Activated CD4-positive, alpha-beta T cell treated with anti-CD3 and anti-CD28 coated beads, Interleukin-2, amount 50 U/mL, for 4 hours (primary cell): ENCODE measurements at places on chromosomes 13 and 19.

DNA sequence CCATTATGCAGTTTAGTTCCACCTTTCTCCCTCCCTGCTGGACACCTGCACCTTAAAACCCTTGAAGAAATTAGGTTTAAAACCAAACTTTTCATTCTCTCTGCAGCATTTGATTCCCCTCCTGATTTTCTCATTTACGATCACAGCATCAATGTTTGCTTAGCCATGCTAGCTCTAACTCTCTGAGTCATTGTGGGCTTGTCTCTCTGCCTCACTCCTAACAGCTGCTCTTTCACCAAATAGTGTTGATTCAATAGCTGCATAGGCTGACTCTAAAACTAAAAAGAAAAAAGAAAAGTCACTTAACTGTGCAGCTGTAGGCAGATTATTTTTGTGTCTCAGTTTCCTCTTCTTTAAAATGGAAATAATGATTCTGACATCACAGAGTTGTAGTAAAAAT is 1124.9 kb downstream of the DIAPH3 start:
- no peak for DNase-seq

GRCh38 chr19:14375582-14376291 is 5.5 kb upstream of the ADGRE5 start:
- DNase-seq = no peak

- no peak for DNase-seq
Measured at GRCh38 chr13:25771641-25772478, 280.0 kb downstream of the SHISA2 start.

DNA sequence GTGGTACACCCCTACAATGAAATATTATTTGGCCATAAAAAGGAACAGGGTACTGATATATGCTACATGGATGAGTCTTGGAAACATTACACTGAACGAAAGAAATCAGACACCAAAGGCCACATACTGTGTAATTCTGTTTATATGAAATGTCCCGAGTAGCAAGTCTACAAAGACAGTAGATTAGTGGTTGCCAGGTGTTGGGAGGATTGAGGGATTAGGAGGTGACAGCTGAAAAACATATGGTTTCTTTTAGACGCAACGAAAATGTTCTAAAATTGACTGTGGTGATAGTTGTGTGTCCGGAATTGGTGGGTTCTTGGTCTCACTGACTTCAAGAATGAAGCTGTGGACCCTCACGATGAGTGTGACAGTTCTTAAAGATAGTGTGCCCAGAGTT is 35.1 kb downstream of the IL17D start:
- no peak for DNase-seq

- no peak for DNase-seq
Measured at GRCh38 chr13:59730026-59730425, 433.7 kb downstream of the DIAPH3 start.

GRCh38 chr19:30557212-30557611 is 185.0 kb downstream of the ZNF536 start:
- no peak for DNase-seq

DNA sequence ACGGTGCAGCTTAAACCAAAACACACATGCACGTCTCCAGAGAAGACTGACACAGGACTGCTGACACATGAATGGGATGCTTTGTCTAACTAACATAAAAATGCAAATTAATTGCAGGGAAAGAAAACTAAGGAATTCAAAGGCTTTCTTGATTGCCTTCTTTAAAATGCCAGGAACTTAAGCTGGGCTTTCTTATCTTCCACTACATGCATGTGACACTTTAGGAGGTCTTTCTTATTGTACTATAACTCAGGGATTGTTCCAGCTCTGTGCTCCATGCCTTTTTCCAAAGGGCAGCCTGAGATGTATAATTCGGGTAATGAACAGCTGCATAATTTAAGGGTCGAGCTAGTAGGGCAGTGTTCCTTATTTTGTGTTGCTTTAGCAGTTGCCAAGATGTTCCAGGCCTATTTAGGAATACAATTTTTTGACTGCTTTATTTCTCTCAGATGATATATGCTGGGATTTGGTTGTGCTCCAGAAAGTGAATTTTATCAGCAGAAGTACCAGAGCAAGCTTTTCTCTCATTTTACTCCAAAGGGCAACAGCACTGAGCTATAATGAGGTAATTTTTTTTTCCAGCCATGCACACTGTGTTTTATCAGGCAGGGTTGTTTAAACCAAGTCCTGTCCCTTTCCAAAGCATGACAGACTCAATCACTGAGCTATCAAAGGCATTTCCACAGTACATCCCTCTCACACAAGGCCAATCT is 885.2 kb downstream of the PCDH9 start:
- no peak for DNase-seq

- no peak for DNase-seq
Measured at GRCh38 chr19:46608178-46608577, 7.0 kb downstream of the CALM3 start.

- DNase-seq = no peak
Measured at GRCh38 chr19:28003543-28003942, 1209.4 kb downstream of the UQCRFS1 start.

DNA sequence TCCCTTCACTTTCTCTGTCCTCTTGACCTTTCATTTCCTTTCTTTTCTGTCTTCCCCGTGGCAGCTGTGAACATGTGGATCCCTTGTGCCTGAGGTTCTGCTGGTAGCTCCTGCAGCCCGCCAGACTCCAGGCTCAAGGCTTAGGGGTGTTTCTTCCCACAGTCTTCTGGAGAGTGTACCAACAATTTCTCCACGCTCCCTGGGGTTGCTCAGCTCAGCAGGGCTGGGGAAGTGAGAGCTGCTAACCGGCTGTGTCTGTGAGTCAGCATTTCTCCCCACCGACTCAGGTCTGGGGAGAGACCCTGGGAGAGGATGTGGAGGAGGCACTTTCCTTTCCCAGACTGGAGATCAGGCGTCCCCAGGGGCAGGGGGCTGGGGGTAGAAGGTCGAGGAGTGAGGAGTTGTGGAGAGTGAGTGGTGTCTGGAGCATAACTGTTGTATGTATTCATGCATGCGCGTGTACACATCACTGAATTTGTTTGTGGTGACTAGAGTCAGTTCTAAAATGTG is 193.6 kb downstream of the KCNRG start:
- DNase-seq = no peak
